Endothelial cell of coronary artery (primary cell): ENCODE measurements at places on chromosomes 4 and X. TPM values are rescaled to one million over a fixed set of nuclear protein-coding genes. Genes with fewer than 3 reads are reported as not detected.

PPBP gene
- not detected in 2 replicates for total RNA-seq

CENPVL2 gene
- not detected in 2 replicates for total RNA-seq

FAM53A gene
- 1.3 and 1.4 TPM in 2 replicates for total RNA-seq

GPR50 gene
- total RNA-seq = not detected in 2 replicates

SPANXA2 gene
- total RNA-seq = not detected in 2 replicates

NAT8L gene
- 0.09 and 0.38 TPM in 2 replicates for total RNA-seq

MAGED4 gene
- 7.1 and 10.5 TPM in 2 replicates for total RNA-seq

ZIC3 gene
- total RNA-seq = not detected in 2 replicates

GABRA4 gene
- total RNA-seq = not detected in 2 replicates

AFF2 gene
- 0.09 and 0.18 TPM in 2 replicates for total RNA-seq

SHROOM2 gene
- total RNA-seq = 5.4 and 5.7 TPM in 2 replicates

NLGN3 gene
- total RNA-seq = 0.09 TPM in 2 replicates

FGA gene
- total RNA-seq = not detected in 2 replicates

BTC gene
- total RNA-seq = 0.09 TPM in 1 of 2 replicates, not detected in the other

GTPBP6 gene
- 33.4 and 42.8 TPM in 2 replicates for total RNA-seq

NSG1 gene
- total RNA-seq = 17.8 and 47.9 TPM in 2 replicates

GUCY2F gene
- total RNA-seq = under 0.01 TPM in 2 replicates

NCAPG gene
- 15.0 and 38.7 TPM in 2 replicates for total RNA-seq

SSX2 gene
- total RNA-seq = not detected in 2 replicates
